BJ (cell line): ENCODE measurements at places on chromosomes 1 and 21. TPM values are rescaled to one million over a fixed set of nuclear protein-coding genes. Genes with fewer than 3 reads are reported as not detected.

DNA sequence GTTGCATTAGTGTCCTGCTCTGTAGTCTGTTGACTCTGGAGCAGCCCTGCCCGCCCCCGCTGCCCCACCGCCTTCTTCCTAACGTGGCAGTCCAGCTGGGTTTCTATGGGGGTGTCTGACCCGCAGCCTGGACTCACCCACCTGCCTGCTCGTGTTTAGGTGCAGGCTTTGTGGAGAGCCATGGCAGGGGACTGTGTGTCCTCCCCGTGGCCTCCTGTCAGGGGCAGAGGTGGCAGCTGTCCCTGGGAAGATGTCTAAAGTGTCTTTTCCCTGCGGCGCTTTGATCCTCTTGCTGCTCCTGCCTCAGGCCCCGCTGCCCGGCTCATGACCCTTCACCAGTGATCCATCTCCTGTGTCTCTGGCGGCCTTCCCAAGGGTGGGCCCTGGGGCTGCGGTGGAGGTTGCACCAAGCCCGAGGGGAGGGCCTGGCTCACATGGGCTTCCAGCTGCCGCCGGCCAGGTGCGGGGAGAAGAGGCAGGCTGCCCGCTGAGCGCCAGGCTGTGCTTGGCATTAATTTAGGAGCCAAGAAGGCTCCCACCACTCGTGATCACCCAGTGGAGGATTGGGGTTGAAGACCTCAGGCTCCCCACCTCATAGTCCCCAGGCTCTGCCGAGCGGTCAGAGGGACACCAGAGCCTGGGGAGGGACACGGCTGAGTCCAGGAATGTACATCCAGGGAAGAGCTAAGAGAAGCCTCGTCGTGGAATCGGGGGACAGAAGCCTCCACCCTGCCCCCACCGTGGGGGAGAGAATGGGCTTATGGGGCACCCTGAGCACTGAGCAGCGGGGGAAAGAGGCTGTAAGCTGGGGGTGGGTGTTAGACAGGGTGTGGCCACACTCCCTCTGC, 44.1 kb downstream of the COL18A1 start:
- DNase-seq = no peak

DNA sequence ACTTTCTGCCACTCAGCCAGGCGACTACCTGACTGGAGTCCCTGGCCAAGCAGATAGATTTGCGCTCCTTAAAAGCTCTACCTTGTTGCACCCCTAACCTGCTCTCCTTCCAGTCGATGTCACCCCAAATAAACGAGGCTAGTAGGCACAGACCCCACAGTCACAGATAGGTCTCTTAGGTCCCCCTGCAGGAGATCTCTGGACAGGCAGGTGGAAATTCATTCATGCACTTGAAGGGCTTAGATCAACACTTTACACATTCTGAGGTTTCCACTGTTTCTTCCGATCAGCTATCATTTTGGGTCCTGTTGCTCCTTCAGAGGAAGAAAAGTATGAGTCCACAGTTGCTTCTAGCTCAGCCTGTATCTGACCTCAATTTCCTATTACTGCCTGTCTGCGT, 272.6 kb upstream of the FMN2 start:
- DNase-seq = no peak

The LHX8 gene
- polyA plus RNA-seq = 0.05 and 0.06 TPM in 2 replicates

GRCh38 chr1:43602990-43603389, 47.0 kb upstream of the KDM4A start:
- no peak for DNase-seq

DNA sequence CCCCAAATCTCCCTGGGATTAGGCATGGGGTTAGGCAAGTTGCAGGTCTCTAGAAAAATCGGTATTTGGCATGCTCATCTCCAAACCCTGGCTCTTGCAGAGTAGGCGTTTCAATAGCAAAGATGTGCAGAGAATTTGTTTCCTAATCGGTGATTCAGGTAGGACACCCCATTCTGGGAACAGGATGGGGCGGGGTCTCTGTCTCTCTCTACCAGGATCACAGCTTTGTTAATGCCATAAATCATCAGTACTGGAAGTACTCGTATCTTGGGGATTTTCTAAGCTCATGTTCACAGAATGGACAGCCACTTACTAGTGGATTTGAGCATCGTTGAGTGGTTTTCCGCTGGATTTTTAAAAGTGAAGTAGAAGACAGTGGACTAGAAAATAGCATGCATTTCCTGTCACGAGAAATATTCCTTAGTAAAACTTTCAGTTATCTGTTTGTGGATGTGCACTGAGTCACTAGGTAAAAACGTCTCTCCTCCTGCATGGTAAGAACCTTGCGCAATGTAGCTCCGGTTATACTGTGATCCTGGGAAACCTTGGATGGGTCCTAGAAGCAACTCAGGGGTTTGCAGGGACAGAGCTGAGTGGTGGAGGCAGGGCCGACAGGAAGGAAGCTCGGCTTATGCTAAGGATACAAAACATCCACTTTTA, 5.1 kb downstream of the TMEM51 start:
- peak; percentile 8 for DNase-seq

The NBPF20 gene
- polyA plus RNA-seq = 1.4 and 2.1 TPM in 2 replicates

The RIIAD1 gene
- polyA plus RNA-seq = not detected in 2 replicates

- DNase-seq = no peak
Observed at GRCh38 chr1:181604482-181605249, 121.3 kb downstream of the CACNA1E start.

The RXFP4 gene
- not detected in 2 replicates for polyA plus RNA-seq

GRCh38 chr1:235758931-235759330, 107.8 kb downstream of the LYST start:
- no peak for DNase-seq

GRCh38 chr1:31626223-31627207, 9.0 kb downstream of the HCRTR1 start:
- DNase-seq = no peak

GRCh38 chr1:109652402-109652801, 3.5 kb upstream of the GSTM4 start:
- no peak for DNase-seq
